ENCODE measurements at places on chromosomes 3 and 15.

GRCh38 chr15:67259806-67260205 lies 5.2 kb downstream of the IQCH start:
- no peak for DNase-seq

DNA sequence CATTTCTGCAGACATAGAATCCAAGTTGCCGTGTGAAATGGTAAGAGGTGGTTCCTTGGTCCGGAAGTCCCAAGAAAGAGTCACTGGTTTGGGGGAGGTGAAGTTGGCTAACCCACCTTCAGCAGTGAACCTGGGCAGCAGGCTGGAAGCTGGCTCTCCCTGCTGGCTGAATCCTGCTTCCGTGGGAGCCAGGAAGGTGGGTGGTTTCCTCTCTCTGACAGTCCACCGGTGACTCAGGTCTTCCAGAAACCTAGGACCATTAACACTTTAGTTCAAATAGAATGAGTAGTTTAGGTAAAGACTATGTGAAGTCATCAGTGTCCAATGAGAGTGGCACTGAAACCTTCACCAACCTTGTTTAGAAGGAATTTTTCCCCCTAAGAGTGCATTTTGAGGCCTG lies 87.4 kb upstream of the CACNA2D3 start:
- DNase-seq = no peak

- no peak for DNase-seq
Observed at GRCh38 chr3:167740961-167741587, 5.6 kb downstream of the SERPINI1 start.

GRCh38 chr3:192880313-192880712 lies 37.3 kb downstream of the MB21D2 start:
- DNase-seq = no peak

DNA sequence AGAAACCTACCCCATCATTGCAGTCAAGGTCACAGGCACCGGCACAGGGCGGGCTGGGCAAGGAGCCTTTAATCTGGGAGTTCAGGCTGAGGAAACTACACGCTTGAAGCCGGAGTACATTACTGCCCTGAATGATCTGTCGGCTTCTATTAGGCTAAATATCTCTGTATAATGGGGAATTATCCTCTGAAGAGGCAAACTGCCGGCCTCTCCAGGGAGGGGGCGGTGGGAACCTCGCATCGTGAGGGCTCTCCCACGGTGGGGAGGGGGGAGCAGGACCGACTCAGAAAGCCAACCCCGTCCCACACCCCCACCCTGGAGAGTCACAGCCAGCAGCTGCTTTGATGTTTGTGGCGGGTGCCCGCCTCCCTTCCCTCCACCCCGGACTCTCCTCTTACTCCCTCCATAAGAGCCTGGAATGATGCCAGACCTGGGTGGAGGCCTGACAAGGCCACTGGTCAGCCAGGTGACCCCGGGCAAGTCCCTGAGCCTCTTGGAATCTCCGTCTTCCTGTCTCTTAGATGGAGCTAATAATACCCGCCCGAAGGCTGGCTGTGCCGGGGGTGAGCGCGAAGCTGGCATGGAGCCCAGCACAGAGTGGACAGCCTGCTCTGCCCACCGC lies 63.4 kb upstream of the LINGO1 start:
- DNase-seq = no peak

GRCh38 chr3:359672-360071 lies 163.1 kb downstream of the CHL1 start:
- no peak for DNase-seq

DNA sequence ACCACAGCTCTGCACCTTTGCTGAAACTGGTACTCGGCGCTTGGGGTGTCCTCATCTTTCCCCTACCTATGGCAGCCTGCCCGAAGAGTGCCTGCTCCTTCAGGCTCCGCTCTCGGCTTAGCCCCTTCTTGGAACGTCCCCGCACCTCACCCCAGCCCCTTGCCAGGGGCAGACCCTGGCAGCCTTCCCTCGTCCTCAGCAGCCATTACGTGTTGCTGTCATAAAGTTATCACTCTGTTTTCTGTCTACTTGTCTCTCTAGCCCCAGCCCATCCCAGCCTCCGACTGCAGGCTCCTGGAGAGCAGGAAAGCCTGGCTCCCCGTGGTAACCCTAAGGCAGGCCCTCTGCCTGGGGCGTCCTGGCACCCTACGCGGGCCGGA lies 5.1 kb upstream of the BAHD1 start:
- DNase-seq = no peak

DNA sequence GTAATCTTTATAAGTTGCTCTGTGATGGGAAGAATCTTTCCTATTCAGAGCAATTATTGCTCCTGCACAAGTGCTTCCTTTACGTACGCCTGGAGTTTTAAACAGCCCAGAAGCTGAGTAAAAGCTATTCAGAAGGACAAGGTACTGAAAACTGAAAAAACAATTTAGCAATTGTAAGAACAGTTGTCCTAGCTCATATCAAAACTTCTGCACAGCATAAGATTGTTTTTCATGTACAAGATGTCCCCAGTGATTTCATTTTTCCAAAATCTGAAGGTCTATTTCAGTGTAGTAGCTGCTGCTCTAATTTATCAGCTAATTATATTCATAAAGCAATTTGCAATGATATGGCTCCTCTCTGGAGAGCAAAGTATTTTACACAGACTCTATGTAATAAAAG lies 23.7 kb downstream of the KCNAB1 start:
- DNase-seq = no peak

- no peak for DNase-seq
Observed at GRCh38 chr3:101042996-101043686, 49.9 kb upstream of the ABI3BP start.

DNA sequence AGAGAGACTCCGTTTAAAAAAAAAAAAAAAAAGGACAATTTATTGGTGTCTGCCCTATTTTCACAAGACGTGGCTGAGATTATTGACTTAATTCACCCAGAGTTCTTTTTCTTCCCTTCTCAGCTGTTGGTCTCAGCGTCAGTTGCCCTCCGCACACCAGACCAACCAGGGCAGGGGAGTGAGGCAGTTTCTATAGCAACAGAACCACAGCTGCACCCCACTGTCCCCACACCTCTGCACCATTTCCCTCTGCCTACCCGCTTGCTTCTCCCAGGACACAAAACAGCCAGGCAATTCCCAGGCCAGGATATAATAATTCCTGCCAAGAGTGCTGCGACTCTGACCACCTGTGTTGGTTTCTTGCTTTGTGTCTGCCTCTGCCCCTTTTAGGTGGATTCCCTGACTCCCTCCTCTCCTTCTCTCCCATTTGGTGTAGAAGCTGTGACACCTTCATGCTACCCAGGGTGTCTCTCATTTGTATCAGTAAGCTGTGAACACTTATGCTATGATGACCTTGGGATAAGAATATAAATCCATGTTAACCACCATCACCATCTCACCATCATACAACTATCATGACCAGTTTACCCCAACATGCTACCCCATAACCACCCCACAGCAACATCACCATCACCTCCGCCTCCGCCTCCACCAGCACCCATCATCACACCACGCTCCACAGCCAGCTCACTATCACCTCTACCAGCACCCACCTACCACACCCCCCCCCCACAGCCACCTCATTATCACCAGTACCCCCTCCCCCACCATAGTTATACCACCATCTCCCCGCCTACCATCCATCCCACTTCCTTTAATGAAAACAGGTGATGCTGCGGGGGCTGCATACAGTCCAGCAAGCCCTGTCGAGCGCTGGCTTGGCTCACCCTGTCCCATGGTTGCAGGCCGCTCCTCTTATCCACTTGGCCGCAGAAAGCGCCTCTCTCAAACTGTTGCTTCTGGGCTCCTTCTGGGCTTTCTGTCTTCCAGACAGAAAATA lies 589 bp downstream of the EPB42 start:
- DNase-seq = no peak

GRCh38 chr3:49164983-49165720 lies 979 bp downstream of the CCDC71 start:
- no peak for DNase-seq

- no peak for DNase-seq
Observed at GRCh38 chr3:134654031-134654430, 3.2 kb upstream of the KY start.

- DNase-seq = no peak
Observed at GRCh38 chr3:104952146-104952972, 414.4 kb upstream of the ALCAM start.
